ENCODE measurements at places on chromosomes 3 and 15.

DNA sequence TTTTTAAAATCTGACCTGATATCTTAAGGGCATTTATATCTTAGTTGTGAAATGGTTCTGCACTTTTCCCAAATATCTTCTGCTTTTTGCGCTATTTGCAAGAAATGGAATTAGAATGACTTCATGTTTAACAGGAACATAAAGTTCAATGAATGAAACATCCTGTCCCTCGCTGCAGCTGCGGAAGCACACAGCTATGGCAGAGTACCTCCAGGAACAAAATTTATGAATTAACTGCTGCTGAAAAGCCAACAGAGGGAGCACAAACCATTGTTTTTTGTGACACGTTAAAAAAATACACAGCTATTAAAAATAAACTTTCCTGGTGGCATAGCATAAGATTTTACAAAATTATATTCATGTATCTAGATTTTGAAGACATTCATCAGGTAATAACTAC lies 404.4 kb upstream of the MDFIC2 start:
- DNase-seq: no peak

DNA sequence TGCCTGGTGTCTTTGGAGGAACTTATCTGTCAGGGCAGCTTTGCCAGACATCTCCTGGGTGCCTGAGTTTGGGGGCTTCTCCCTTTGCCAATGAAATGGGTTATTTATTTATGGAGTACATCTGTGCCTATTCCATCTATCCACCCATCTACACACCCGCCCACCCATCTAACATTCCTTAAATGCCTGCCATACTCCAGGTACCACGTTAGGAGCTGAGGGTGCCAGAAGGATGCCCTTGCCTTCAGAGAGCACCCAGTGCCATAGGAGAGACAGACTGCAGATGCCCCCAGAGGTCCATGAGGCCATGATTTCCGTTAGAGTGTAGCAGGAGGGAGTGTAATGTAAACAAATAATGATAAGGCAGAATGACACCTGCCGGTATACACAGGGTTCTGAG lies 21.8 kb upstream of the KIF23 start:
- no peak for DNase-seq

GRCh38 chr15:73345658-73346057 lies 23.1 kb downstream of the HCN4 start:
- no peak for DNase-seq

DNA sequence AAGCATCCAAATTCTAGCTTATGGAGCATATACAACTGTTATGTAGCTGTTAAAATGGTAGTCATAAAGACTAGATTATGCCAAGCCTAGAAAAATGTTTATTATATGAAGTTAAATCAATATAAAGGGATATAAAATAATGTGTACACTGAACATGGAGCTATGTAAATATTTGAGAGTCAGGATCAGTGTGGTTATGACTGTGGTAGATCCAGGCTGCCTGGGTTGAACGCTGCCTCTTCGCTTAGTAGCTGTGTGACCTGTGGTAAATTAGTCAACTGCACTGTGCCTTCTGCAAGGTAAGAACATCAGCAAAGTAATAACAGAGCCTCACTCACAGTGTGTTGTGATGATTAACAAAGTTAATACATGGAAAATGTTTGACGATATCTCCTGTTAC lies 212.2 kb downstream of the RBMS3 start:
- DNase-seq: no peak

DNA sequence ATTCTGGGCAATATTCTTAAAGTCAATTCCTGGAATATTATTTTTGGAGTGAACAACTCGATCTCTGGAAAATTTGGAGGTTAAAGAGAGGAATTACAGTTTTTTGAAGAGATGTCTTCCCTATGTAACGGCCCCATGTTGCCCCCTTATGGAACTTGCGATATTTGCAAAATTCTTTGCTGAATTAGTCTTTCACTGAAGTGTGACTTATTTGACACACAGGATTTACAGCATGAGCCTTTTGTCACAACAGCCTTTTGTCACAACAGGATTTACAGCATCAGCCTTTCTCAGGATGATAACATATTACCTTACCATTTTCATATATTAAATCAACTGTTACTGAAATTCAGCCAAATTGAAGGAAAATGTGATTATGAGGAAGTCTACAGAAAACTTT lies 37.8 kb upstream of the SPTSSB start:
- peak; percentile 28 for DNase-seq

DNA sequence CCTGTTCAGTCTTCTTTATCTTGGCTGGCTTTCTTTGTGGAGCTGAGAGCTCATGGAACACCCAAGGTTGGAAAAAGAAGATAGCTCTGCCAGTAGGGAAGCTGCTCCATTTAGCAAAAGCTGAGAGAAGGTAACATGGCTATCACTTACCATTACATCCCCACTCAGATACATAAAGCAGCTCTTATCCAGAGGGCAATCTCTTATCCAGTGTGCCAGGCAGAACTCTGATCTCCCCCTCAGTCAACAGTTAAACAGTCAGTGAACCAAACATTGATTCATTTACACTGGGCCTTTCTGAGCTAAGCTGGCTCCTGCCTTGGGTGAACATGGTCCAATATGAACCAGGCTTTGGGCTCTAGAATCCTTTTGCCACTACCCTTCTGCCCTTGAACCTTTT lies 624.2 kb downstream of the NTRK3 start:
- DNase-seq: no peak

- DNase-seq: no peak
Observed at GRCh38 chr3:15726043-15726442, 71.7 kb downstream of the ANKRD28 start.

DNA sequence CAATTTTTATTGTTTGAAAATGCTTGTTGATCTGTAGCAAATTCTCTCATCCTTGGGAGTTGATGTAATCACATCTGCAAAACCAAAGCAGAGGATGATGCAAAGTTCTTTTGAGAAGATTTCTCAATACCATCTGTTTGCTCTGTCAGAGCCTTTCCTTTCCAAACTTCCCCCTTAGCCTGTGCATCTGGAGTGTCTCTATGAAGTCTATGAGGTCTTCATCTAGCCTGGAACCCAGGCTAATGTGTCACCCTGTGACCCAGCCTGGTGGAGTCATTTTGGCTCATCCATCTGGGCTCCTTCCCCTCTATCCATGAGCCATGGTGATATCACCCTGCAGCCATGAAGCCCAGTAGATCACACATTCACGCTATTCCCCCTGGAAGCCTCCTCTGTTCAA lies 123.2 kb upstream of the SLC7A14 start:
- DNase-seq: no peak

DNA sequence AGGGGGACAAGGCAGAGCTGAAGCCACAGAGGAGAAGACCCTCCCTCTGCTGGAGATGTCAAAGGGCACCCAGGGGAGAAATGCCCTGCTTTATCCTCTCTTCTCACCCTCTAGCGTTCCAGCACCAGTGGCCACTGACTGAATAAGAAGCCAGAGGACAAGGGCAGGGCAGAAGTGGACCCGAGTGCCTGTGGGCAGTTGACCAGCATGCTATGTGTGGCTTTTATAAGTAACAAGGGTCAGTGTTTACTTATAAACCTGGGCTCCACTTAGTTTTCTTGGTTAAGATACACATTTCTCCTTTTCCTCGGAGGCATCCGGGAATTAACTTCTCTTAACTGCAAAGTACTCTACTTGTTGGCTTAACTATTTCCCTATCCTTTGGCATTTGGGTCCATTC lies 13.3 kb upstream of the HDAC11 start:
- DNase-seq: no peak

GRCh38 chr3:127646501-127647046 lies 17.6 kb downstream of the PODXL2 start:
- DNase-seq: no peak

DNA sequence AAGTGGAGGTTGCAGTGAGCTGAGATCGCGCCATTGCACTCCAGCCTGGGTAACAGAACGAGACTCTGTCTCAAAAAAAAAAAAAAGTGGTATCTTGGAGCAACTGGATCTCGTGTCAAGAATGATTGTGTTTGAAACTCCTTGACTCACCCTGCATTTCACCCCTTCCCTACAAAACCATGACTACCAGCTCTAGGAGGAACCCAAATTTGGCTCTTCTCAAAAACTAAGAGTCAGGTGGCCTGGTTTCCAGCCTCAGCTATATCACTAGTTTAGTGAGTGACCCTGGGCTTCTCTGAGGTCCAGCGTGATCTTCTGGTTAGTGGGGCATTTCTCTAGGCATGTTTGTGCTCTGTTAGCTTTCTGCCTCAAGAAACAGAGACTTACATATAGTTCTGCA lies 222.1 kb downstream of the FAM43A start:
- DNase-seq: no peak

DNA sequence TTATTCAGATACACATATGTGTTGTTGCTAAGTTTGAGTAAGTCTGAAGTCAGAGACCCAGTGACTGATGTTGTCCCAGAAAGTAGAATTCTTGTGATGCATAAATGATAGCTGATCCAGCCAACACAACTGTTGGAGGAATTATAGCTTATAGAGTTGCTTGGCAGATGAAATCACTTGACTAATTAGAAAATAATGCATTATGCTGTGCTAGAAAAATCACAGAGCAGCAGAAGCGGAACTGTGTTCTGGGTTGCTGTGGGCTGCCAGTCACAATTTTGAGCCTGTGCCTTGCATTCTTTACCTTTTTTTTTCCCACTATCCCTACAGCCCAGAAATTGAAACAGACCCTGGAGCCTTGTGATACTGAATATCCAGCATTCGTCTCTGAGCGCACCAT lies 90.0 kb upstream of the LRTM1 start:
- DNase-seq: no peak

- no peak for DNase-seq
Observed at GRCh38 chr15:80982205-80982604, 7.4 kb downstream of the MESD start.

- no peak for DNase-seq
Observed at GRCh38 chr3:3038201-3038991, 71.8 kb downstream of the IL5RA start.

- no peak for DNase-seq
Observed at GRCh38 chr3:131756405-131756804, 253.6 kb upstream of the MRPL3 start.

DNA sequence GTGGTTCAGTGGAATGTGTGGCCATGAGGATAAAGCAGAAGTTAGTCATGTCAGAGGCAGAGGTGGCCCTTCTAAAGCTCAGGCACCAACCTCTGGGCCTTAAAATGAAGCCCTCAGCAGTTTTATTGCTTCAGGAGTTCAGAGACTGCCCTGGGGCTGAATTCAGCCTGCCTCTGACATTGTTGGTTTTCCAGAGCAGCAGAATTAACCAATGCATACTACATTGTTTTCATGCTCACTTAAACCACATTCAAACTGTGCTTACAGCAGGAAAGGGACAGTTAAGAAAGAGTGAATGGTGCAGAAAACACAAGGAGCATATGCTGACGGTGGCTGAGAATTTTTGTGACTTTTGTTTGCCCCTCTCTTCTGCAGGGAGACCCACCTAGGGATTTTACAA lies 320.2 kb downstream of the CHST2 start:
- DNase-seq: no peak

GRCh38 chr3:7977245-7978086 lies 524.2 kb upstream of the LMCD1 start:
- DNase-seq: no peak

DNA sequence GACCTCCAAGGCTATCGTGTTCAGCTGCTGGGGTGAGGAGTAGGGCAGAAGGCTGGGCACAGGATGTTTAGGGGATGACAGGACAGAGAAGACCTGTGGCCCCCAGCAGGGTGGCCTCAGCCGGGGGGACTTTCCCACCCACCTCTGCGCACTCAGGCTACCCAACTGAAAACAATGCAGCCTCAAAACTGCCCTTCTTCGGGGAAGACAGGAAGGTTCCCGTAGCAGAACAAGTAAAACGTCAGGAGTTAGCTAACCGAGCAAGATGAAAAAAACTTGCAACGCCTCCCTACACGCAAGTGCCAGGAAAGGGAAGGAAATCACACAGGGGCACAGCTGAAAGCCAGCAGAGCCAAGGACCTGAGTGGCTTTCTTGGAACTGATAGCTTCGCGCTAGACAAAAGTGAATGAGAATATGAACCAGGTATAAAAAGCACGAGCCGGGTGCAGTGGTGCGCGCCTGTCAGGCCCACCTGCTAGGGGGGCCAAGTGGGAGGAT lies 38.4 kb upstream of the FURIN start:
- peak; percentile 98 for DNase-seq

DNA sequence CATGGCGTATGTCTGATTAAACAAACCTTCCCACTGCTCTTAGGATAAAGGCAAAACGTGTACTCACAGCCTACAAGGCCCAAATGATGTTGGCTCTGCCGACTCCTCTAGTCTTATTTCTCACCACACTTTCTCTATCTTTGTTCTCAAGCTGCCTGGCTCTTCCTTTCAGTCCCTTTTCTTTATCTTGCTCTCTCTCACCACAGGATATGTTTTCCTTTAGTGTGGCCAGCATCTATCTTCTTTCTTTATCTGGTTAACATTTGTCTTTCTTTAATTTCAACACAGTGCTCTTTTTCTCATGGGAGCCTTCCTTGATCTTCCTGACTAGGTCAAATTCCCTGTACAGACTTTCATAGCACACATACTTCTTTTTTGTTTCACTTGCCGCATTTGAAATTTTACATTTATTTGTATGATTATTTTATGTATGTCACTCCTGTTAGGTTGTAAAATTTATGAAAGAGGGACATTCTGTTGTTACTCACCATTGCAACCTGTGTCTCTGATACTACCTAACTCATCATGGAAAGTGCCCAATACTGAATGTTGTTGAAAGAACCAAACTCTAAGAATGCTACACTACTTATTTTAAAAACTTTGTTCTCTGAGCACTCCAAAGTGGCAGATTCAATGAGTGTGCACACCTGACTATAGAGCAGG lies 328.9 kb upstream of the CBLB start:
- no peak for DNase-seq

GRCh38 chr15:51348688-51349087 lies 7.2 kb downstream of the GLDN start:
- DNase-seq: no peak

GRCh38 chr3:183117056-183117455 lies 17.8 kb upstream of the MCCC1 start:
- no peak for DNase-seq

DNA sequence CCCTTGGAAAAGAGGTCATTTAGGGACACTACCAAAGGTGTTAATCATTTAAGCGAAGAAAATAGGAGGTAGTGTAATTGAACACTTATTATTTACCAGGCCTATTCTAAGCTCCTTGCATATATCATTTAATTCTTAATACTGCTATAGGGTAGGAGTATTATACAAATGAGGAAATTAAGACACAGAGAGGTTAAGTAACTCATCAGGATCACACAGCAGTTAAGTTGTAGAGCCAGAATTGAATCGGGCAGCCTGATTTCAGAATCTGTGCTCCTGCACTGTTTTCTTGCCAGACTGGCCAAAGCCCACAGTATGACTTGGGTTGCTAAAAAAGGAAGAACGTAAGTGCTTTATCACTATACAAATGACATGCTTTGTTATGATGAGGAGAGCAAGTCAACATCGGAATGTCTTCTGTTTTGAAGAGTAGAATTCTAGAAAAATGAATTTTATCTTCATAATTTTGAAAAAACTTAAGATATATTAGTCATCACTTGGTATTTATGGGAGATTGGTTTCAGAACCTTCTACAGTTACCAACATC lies 31.4 kb downstream of the HPS3 start:
- no peak for DNase-seq
